ENCODE measurements at places on chromosomes 7 and 10.

GRCh38 chr10:113484487-113484886 is 68.4 kb upstream of the HABP2 start:
- DNase-seq: no peak

GRCh38 chr10:5573968-5574641 is 49.3 kb downstream of the CALML3 start:
- no peak for DNase-seq

DNA sequence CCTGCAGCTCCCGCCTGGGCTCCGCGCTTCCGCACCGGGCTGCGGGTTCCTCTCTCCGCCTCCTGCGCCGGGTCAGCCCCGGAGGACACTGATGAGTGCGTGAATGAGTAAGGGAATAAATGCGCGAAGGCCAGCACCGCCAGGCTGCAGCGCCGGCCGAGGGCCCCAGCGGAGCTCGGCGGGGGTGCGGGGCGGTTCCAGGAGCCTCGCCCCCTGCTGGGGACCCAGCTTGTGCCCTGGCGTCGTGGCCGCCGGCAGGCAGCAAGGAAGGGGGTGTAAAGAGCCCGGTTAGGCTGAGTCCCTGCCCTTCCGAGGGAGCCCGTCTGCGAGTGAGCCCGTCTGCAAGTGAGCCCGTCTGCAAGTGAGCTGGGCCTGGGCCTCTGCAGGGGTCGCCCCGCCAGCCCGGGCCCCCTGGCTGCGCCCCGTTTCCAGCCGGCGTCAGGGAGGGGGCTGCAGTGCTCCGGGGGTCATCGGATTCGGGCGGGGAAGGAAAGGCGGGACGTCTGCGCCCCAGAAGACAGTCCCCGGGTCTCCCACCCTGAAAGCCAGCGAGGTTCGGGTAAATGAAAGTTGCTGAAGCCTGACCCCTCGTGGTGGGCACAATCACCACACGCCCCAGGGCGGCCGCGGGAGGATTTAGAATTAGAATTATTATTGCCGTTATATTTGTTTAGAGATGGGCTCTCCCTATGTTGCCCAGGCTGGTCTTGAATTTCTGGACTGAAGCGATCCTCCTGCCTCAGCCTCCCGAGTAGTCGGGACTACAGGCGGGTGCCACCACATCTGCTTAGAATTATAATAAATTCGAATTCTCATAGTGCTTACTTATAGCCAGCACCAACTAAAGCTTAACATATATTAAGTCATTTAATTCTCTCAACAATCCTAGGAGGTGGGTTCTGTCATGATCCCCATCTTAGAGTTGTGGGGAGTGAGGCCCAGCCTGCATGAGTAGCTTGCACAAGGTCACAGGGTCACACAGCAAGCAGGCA is 8.6 kb upstream of the CRYGN start:
- peak; percentile 50 for DNase-seq

- no peak for DNase-seq
These were observed 728.3 kb downstream of the SORCS1 start for GRCh38 chr10:106436123-106436715.

- no peak for DNase-seq
These were observed at the start of gene TTYH3 for GRCh38 chr7:2631946-2632732. TTYH3 (plus strand) TSS chr7:2631986; CDS start chr7:2632156, 170 bp downstream.

GRCh38 chr7:101747053-101747878 is 70.2 kb upstream of the CUX1 start:
- DNase-seq: no peak

DNA sequence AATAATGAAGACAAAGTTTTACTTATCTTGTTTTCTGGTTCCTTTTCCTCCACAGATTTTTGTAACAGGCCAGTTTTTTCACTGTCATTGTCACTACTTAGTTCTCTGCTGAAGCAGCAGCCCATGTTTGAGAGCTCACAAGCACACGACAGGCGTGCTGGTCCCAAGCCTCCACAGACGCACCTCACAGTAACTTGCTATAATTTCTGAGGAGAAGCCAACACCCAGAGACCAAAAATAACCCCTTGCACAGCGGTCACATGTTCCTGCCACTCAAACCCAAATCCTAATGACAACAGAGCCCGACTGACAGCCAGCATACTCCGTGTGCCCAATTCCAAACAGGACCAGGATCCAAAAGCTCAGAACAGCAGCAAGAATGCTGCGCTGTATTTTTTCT is 58.5 kb downstream of the LARP4B start:
- no peak for DNase-seq

- DNase-seq: no peak
These were observed 139.0 kb downstream of the PAXIP1 start for GRCh38 chr7:154863766-154864522.

DNA sequence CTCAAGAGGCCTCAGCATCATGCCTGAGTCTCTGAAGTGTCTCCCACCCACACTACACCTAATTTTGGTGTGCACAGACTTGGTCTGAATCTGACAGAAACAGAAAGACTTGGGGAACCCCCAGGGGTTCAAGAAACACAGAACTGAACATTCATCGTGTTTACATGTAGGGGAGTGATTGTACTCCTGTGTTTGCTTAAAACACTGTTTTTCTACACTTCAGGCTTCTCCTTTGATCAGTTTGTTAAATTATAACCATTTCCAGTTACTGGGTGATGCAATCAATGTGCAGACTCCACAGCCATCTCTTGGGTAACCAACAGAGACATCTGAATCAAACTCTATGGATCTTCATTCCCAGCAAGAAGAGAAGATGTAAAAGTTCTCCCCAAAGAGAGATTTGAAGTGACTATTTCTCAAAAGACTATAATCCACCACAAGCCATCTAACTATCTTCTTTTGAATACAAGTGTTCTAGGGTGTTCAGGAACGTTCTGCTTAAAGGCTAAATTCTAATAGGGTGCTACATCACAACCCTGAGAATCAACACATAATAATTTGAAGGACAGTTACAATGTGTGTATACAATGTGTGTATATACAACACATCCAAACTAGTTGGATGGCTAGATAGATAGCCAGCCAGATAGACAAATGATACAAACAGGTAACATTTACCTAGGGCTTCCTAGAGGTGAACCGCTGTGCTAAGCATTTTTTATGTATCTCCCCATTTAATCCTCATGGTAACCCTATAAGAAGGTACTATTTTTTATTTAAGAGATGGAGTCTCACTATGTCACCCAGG is 34.2 kb downstream of the DNAJC12 start:
- DNase-seq: no peak

DNA sequence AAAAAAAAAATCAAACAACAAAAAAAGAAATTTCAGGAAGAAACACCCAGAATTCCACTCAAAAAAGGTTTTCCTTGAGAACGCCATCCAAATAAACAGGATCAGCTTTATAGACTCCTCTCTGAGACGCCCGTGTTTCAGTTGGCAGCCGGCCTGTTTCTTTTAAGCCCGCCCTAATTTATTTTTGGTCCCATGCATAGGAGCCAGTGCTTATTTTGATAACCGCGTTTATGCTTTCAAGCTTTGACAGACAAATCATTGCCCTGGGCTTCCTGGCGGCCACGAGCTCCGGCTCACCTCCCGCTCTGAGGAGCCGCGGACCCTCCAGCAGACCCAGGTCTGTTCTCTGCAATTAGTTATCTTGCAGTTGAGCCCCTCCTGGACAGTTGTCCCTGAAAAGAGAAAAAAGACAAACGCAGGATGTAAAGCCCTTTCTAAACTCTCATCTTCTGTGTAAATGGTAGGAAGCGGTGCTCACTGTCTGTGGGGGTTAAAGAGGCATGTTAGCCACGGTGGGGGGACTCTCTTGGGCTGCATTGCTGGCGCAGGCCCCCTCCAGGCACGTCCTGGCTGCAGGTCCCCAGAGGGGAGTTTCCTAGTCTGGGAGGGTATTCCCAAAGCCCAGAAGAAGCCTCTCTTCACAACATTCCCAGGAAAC is 22.2 kb upstream of the UNCX start:
- no peak for DNase-seq

- no peak for DNase-seq
These were observed 186.2 kb upstream of the FAM3C start for GRCh38 chr7:121582258-121582657.

DNA sequence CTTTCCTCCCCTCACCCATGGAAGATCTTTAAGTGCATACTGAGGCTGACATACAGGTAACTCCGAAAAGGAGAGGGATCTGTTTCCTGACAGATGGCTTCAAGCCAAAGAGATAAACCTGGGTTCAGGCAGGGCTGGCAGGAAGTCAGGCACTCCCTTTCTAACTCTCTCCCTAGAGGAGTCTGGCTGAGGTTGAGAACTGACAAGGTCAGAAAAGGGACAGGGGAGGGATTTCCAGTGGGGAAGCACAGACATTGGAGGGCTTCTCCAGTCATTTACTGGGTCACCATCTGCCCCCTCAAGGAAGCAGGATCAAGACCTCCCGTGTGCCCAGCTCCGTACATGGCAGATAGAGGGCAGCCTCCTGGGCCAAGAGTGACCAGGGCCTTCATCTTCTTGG is 31.6 kb downstream of the TLX1 start:
- DNase-seq: no peak

DNA sequence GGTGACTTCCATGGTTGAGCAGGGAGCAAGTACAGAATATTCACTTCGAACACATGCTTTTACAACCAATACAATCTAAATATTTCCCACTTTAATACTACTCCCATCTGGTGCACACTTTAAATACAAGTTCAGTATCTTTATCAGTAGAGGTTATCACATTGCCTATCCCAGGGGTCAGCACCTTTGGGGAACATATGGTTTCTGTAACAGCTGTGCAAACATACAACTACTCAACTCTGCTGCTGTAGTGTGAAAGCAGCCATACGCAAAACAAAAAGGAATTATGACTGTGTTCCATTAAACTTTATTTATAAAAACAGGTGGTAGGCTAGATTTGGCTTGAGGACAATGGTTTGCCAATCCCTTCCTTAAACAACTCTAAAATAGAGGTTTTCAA is 157.5 kb downstream of the XPNPEP1 start:
- no peak for DNase-seq

GRCh38 chr7:73865738-73866445 is 4.9 kb downstream of the TMEM270 start:
- peak; percentile 20 for DNase-seq

DNA sequence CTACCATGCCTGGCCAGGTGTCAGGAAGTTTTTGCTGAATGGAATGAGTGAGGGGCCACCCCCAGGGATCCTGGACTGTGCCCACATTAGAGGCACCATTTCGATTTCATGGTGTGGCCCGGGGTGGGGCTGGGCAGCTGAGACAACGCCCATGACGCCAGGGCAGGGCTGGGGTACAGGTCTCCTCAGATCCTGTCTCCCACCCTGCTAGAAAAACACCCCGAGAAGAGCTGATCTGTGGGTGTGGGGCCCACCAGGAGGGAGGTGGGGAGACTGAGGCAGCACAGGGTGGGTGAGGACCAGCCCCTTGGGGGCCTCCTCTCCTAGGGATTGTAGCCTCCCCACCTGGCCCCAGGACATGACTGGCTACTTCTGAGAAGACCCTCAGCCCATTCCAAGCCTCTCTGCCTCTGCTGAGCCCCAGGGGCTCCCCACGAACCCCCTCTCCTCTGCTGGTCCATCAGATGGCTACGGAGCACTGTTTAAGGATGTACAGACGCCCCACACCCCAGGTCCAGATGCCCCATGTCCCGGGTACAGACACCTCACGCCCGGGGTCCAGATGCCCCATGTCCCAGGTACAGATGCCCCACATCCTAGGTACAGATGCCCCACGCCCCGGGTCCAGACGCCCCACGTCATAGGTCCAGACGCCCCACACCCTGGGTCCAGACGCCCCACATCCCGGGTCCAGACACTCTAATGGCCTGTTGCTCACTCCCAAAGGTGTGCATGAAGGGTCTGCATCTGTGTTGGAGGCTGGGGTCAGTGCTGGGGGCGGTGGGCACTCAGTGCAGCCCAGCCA is 99.4 kb downstream of the MICALL2 start:
- DNase-seq: no peak

DNA sequence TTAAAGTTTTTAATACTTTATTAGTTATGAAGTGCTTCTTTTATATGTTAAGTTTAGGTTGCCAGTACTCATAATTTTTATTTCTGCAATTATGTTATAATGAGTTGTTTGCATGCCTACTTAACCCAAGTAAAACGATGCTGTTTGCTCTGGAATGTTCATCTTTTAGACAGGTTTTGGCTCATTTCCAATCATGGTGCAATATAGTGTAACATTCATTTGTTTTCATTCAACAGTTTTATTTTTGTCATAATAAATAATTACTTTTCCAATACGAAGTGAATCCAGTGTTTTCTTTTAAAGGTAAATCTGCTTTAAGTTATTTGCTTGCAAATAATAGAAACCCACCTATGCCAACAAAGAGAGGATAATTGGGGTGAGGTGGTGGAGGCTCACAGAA is 22.1 kb downstream of the ARL5B start:
- no peak for DNase-seq

DNA sequence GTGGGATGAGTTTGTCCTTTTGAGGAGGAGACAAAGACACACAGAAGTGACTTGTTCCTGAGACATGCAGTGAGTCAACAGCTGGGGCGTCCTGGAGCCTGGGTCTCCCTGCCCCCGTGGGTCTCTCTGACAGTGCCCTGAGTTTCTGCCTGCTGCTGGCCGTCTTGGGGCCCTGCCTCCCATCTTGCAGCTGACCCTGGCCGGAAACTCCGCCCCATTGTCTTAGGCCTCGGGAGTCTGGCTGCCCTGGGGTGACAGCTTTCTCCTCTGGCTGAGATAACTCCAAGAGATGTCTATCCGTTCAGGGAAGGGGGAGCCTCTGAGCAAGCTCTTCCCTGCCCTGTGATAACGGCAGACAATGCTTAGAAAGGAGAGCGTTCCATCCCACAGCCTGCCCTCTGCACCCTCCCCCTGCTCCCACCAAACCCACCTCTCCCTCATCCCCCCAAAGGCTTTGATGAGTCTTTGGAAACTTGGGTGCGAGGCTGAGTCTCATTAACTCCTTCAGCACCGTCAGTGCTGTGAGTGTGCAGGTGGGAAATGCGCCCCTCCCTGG is 69.5 kb upstream of the PODXL start:
- DNase-seq: no peak

DNA sequence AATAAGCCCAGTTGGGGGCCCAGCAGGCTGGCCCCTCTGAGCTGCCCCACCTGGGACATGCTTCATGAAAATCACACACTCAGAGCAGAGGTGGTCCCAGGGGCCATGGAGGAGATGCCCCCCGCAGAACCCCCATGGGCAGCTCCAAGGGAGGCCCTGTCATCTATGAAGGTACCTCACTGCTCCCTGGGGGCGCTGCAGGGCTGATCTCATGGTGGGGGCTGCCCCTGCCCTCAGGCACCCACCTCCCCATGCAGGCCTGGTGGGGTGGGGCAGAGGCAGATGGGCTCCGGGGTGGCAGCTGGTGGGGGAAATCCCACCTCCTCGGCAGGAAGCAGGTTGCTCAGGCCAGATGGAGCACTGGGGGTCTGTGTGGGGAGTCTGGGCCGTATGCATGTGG is 60.5 kb downstream of the YKT6 start:
- no peak for DNase-seq

DNA sequence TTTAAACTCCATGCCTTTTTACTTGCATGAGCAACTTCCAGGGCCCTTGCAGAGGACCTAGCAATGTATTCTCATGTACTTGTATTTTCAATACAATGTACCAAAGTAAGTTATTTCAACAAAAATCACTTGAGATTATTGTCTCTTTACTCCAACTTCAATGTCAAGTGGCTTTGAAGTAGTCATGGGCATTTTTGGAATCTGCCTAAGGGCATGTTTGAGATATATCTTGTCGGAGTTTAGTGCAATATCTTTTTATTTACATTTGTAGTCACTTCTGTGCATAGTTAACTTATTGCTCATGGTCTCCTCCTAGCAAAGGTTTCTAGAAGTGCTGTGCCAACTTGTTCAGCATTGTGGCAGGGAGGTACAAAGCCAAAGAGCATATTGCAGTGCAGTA is 508.7 kb upstream of the SEMA3D start:
- no peak for DNase-seq
